ENCODE measurements at places on chromosomes 5 and 9. TPM values are rescaled to one million over a fixed set of nuclear protein-coding genes. Genes with fewer than 3 reads are reported as not detected.

The DMAC1 gene
- 71.2 TPM for total RNA-seq

DNA sequence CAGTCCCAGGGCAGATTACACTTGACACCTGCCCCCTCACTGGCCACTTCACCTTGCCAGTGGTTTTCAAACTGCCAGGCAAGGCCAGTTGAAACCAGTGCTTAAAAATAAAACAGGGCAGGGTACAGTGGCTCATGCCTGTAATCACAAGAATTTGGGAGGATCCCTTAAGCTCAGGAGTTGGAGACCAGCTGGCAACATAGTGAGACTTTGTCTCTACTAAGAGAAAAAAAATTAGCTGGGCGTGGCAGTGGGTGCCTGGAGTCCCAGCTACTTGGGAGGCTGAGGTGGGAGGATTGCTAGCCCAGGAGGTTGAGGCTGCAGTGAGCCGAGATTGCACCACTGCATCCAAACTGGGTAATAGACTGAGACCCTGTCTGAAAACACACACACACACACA, 58.1 kb downstream of the ROPN1L start:
- no peak for DNase-seq

DNA sequence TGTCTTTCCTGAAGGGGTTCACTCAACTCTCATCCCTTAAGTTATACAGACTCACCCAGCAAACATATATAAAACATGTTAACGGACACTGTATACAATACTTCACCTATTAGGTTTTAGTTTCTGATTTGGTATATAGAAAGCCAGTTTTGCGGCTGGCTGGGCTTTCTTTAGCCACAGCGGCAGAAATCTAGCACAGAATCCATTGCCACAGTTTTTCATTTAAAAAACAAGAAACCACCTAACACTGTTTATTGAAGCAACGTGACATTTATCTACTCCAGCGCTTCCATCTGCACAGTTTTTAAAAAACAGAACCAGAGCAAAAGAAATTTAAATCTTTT, 67.3 kb downstream of the SNX30 start:
- no peak for DNase-seq

GRCh38 chr5:84623019-84623418, 238.3 kb upstream of the EDIL3 start:
- DNase-seq, result no peak

All from WTC11 (cell line).